ENCODE measurements at places on chromosomes 4 and X. TPM values are rescaled to one million over a fixed set of nuclear protein-coding genes. Genes with fewer than 3 reads are reported as not detected.

The SSX2B gene
- not detected for total RNA-seq

The HGFAC gene
- 0.52 TPM for total RNA-seq

The ZAR1 gene
- total RNA-seq = not detected

The POU4F2 gene
- not detected for total RNA-seq

DNA sequence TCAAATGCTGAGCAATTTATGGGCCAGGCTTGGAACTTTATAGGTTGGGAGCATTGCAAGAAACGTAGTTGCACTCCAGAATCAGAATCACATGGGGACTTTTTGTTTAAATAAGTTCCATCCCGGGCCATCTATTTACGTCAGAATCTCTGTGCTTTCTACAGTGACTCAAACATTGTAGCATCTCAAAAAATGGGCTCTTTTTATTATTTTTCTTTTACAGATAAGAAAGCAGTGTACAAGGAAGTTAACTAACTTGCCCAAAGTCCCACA, 10.2 kb downstream of the CC2D2A start:
- DNase-seq = peak; percentile 59

DNA sequence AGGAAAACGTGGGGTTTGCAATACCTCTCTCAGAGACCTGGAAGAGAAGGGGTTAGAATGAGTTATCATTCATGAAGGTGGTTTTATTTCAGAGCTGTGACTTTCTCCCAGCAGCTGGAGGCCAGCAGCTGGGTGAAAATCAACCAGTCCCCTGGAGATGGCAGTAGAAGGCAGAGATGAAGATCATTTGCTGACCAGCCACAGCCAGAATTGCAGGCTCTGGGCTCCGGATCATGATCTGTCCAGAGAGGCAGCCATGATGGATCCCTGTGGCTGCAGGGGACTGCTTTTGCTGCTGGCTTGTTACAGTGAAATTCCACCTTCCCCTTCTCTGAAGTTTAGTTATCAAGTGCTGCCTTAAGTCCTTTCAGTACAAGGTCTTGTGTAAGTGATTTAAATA, 46.9 kb upstream of the TAB3 start:
- no peak for DNase-seq

- DNase-seq = no peak
Measured at GRCh38 chr4:11497212-11497806, 68.6 kb upstream of the HS3ST1 start.

DNA sequence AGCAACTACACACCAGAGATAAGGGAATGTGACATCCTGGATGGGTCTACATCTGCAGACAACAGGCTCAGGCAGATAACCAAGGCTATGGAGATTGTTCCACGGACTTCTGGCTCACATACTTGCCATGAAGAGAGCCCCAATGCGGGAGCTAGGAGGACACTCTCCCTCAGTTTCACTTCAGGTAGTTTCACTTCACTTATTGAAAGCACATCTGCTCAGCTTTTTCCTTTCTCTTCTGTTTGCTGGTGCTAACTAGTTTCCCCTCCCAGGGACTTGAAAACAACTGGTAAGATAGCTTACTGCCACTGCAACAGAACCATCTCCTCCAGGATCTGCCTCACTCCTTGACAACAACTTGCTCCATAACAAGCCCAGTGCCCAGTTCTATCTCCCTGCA, 1.4 kb upstream of the CT47C1 start:
- no peak for DNase-seq

- DNase-seq = no peak
Measured at GRCh38 chrX:134683351-134684005, 25.2 kb upstream of the PLAC1 start.

- peak; percentile 80 for DNase-seq
Measured at GRCh38 chr4:133997436-133997835, 204.2 kb downstream of the PABPC4L start.

DNA sequence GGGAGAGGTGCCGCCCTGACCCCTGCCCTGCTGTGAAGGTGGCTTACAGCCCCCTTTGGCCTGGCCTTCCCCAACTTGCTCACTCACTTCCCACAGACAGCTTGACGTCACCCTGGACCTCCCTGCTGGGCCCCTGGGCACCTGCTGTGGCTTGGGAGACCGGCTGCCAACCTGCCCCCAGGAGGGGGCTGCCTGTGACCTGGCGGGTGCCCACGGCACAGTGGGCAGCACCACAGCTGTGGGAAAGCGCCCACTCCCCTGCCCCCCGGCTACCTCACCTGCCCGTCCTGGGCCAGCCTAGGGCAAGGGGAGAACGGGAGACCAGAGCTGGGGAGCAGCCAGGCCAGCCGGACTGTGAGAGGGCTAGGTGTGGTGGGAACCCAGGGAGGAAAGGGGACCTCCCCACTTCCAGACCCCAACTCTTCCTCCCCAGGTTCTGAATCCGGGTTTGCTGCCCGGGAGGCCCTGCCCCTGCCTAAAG, 2.4 kb upstream of the ZFP92 start:
- DNase-seq = no peak

Data from astrocyte (in vitro differentiated cells and primary cell).